Testis (tissue), 5 donors: ENCODE measurements at places on chromosomes 2 and 18. TPM values are rescaled to one million over a fixed set of nuclear protein-coding genes. Genes with fewer than 3 reads are reported as not detected.
A peak's percentile ranks its signal among the peaks of the same experiment; 100 is the strongest.

The TMEM17 gene
- total RNA-seq, result 6.6 TPM

DNA sequence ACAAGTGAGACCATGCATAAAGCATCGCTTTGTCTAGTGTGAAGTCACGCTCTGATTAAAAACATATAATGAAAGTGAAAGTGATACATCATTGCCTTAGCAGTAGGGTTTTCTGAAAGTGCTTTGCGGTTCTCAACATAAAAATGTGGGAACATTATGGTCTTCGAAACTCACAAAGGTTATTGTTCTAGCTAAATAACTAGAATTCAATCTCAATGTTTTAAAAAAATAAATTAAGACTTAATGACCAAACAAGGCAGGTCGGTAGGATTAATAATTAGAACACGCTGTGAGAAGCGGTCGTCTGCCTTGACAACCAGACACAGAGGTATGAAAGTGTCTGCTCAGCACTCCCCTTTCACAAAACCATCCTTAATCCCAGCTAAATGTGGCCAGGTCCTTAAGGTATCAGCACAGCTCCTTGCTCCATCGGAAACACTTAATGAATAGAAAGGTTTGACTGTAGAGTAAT is 42.2 kb downstream of the KLHL14 start:
- H3K36me3 ChIP-seq, result no peaks in the 10 kb centered on the region
- DNase-seq, result no peak
- no peaks in the 10 kb centered on the region for H3K4me1 ChIP-seq
- no peaks in the 10 kb centered on the region for H3K27me3 ChIP-seq
- H3K27ac ChIP-seq, result no peak overlapping the region

DNA sequence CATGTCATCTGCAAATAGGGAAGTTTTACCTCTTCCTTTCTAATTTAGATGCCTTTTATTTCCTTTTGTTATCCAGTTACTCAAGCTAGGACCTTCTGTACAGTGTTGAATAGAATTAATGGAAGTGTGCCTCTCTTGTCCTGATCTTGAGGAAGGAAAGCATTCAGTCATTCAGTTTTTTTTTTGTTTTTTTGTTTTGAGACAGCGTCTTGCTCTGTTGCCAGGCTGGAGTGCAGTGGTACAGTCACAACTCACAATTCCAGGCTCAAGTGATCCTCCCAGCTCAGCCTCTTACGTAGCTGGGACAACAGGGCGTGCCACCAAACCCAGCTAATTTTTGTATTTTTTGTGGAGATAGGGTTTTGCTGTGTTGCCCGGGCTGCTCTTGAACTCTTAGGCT is 203.9 kb upstream of the ALPP start:
- no peaks in the 10 kb centered on the region for H3K27me3 ChIP-seq
- no peak overlapping the region for H3K4me3 ChIP-seq
- no peaks in the 10 kb centered on the region for H3K4me1 ChIP-seq
- DNase-seq, result no peak
- H3K36me3 ChIP-seq, result no peaks in the 10 kb centered on the region

GRCh38 chr18:27863780-27864430 is 313.0 kb downstream of the CDH2 start:
- no peak overlapping the region for H3K4me3 ChIP-seq
- H3K4me1 ChIP-seq, result no peaks in the 10 kb centered on the region
- H3K27ac ChIP-seq, result no peak overlapping the region
- peak; percentile 35 for DNase-seq
- H3K27me3 ChIP-seq, result no peaks in the 10 kb centered on the region
- H3K36me3 ChIP-seq, result no peaks in the 10 kb centered on the region

DNA sequence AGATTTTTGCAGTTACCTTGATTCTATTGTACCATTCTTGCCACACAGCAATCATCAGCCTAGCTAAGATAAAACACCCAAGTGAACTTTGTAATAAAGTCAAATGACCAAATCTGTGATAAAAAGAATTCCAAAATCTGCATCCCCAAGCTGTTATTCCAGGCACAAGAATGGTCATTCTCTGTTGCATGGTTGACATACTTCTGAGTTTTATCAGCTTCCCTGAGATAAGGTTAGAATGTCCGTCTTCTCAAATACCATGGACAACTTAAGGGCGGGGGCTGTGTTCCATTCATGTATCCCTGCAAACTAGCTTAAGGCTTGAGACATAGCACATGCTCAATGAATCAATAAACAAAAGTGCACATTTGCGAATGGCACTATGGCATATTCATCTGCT is 8.1 kb upstream of the BMP10 start:
- no peak overlapping the region for H3K4me3 ChIP-seq
- no peaks in the 10 kb centered on the region for H3K4me1 ChIP-seq
- H3K36me3 ChIP-seq, result no peaks in the 10 kb centered on the region

DNA sequence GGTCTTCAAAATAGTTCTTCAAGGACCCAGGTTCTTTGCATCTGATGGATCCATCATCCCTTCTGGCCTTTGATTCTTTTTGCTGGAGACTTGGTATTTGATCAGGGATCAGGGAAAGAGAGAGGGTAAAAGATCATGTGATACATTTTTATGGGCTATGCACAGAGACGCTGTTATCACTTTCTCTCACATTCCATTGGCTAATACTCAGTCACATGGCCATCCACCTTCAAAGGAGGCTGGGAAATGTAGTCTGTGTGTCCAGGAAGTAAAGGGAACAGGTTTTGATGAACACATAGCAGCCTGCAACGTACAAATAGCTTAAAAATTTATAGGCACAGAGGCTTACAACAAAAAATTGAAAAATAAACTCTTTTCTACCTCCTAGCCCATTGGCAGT is 629.6 kb upstream of the FANCL start:
- no peak overlapping the region for H3K4me3 ChIP-seq
- H3K4me1 ChIP-seq, result no peaks in the 10 kb centered on the region
- H3K36me3 ChIP-seq, result no peaks in the 10 kb centered on the region
- no peaks in the 10 kb centered on the region for H3K27me3 ChIP-seq
